Cortex of kidney (tissue), 1 donor: ENCODE measurements at places on chromosomes 7 and 10.

GRCh38 chr7:84191261-84191660 is 3.3 kb downstream of the SEMA3A start:
- no peak for DNase-seq

GRCh38 chr10:69772933-69773704 is 28.6 kb upstream of the COL13A1 start:
- no peak for DNase-seq

DNA sequence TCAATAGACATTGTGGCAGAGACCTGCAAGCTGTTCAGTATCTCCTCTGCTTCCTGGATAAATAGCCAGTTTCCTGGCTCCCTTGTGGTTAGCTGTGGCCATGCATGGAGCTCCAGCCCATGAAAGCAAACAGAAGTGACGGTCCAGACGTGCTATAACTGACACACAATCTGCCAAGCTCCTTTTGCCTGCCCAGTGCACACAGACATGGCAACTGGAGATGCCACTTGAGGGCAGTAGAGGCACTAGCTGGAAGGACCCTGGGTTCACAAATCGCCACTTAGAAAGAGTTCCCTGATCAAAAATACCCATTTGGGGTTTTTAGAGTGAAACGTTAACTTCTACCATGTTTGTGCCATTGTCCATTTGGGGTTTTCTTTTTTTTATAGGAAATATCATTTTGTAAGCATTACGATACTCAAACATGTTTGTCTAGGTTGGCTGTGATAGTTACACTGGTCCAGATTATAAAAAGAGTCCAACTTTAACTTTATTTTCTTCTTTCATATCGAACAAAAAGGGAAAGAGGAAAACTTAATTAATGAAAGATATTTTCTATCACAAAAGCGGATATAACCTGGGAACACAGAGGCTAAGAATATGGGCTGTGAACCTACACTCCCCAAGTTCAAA is 31.3 kb downstream of the KIN start:
- no peak for DNase-seq

DNA sequence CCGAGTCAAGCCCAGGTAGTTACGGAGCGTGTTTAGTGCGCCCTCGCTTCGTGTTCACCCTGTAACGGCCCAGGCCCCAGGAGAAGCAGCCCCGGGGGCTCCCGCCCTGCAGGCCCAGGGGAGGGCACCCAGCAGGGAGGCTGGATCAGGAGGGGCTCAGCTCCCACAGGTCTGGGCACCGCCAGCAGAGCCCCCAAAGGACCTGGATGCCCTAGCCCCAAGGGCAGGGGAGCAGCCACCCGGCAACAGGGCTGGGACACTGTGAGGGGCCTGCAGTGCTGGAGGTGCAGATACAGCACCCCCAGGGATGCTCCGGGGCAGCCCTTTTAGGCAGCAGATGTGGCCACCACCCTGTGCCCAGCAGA is 35.2 kb downstream of the PWWP2B start:
- no peak for DNase-seq

DNA sequence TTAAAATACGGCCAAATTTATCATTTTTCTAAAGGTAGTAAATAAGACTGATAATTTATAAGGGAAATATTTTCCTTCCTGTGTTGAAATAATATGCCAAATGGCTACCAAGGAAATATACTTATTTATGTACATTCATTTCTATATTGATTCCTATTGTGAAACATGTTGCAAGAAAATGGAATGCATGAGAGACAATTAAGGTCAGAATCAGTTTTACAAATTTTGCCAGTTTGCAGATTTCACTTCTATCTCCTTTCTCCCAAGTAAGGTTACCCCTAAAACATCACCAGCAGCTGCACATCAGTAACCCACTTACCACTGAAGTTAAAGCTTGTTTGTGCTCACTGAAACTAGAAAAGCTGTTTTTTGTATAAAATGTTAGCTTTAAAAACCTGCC is 19.2 kb upstream of the REEP3 start:
- no peak for DNase-seq

DNA sequence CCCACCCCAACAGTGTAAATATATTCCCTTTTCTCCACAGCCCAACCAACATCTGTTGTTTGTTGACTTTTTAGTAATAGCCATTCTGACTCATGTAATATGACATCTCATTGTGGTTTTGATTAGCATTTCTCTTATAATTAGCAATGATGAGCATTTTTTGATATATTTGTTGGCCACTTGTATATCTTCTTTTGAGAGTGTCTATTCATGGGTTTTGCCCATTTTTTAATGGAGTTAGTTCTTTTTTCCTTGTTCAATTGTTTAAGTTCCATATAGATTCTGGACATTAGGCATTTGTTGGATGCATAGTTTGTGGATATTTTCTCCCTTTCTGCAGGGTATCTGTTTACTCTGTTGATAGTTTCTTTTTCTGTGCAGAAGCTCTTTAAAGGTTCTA is 340.1 kb downstream of the NXPH1 start:
- DNase-seq = no peak

GRCh38 chr10:48833674-48834073 is 106.0 kb downstream of the LRRC18 start:
- no peak for DNase-seq

- no peak for DNase-seq
These were observed 103.4 kb downstream of the EGFR start for GRCh38 chr7:55122263-55122662.

DNA sequence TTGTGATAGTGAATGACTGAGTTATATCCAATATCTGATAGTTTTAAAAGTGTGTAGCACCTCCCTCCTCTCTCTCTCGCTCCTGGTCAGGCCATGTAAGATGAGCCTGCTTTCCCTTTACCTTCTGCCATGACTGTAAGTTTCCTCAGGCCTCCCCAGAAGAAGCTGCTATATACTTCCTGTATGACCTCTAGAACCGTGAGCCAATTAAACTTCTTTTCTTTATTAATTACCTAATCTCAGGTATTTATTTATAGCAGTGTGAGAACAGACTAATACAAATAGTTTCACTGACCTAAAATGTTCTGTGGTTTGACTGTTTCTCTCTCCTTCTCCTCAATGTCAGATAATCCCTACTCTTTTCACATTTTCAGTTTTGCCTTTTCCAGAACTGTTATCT is 321.3 kb upstream of the MBL2 start:
- no peak for DNase-seq
